ENCODE measurements at places on chromosomes 6 and 20.
A peak's percentile ranks its signal among the peaks of the same experiment; 100 is the strongest.

- no peak for DNase-seq
These were observed 59.2 kb downstream of the BMP7 start for GRCh38 chr20:57207251-57207650.

GRCh38 chr6:150267686-150268561 lies 100.9 kb upstream of the IYD start:
- peak; percentile 76 for DNase-seq

GRCh38 chr20:23826541-23827021 lies at the start of gene CST2:
CST2 (minus strand) TSS chr20:23826729; CDS start chr20:23826660, 69 bp downstream.
- DNase-seq, result peak; percentile 10

- DNase-seq, result no peak
These were observed 111.9 kb downstream of the TBC1D7 start for GRCh38 chr6:13216236-13217014.

- no peak for DNase-seq
These were observed 187.7 kb upstream of the PRSS16 start for GRCh38 chr6:27059621-27060425.

GRCh38 chr6:113556775-113557174 lies 300.4 kb upstream of the MARCKS start:
- no peak for DNase-seq

DNA sequence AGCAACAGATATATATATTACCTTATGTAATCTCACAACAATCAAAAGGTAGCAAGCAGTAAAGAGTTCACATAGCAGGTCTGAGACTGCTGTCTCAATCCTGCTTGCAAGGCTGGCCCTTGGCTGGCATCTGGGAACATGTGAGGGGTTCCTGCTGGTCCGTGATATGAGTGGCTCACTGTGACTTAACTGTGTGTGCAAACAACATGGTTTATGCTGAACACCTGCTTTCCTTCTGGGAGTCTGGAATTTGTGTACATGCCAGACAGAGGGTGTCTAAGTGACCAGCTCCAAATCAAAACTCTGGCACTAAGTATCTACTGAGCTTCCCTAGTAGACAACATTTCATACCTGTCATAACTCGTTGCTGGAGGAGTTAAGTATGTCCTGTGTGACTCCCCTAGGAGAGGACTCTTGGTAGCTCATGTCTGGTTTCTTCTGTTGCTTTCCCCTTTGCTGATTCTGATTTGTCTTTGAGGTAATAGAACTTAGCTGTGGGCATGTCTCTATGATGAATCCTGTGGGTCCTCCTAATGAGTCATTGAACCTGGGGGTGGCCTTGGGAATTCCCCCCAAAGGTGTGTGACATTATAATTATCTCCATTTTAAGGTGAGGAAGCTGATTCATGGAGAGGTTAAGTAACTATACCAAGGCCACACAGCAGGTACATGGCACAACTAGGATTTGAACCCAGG lies 131.6 kb upstream of the NEDD9 start:
- no peak for DNase-seq

DNA sequence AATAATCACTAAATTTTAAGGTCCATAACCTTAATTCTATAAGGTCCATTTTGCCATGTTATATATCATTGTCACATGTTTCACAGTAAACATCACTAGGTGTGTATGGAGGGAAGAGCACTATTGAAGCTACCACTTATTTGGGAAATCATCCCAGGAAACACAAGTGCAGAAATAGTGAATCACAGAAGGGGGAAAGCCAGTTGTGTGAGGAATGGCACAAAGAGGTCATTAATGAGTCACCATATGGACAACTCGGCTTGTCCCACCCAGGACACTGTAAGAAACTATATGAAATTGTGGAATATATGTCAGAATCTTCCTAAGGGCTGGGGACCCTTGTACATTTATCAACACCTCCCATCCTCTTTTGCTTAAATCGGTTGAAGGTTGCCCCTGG lies 13.7 kb downstream of the BTN3A1 start:
- peak; percentile 6 for DNase-seq

DNA sequence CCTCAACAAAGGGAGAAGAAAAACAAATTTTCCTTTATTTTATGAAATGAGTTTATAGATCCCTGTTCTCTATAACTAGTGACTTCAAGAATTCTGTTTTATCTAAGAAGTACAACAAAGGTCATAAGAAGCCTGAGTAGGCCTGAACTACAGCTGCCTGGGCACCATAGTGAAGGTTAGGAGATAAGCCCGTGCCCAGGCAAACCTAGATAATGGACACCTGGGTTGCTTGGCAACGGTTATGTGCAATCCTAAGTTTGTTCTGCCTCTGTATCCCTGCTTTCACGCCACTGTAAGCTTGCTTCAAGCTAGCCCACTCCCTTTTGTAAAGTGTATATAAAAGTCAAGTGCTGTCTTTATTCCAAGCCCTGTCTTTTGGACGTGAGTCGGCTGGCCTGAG lies 23.2 kb downstream of the SCGN start:
- no peak for DNase-seq

DNA sequence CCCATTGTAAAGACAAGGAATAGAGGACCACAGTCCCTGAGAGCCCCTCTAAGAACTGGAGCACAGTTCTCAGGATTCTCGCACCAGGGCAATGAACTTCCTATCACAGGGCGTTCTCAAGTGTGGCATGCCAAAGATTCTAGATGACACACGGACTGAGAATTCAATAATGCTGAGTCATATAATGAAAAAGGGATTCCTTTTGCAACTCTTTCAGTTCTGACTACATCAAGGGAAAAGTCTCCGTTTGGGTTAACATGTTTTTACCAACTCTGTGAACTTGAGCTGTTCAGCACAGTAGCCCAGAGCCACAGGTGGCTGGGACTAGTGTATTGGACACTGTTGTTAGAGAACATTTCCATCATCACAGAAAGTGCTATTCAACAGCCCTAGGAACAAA lies 3.4 kb downstream of the MED20 start:
- peak; percentile 91 for DNase-seq

- DNase-seq, result no peak
These were observed 87.0 kb upstream of the IYD start for GRCh38 chr6:150281767-150282166.

DNA sequence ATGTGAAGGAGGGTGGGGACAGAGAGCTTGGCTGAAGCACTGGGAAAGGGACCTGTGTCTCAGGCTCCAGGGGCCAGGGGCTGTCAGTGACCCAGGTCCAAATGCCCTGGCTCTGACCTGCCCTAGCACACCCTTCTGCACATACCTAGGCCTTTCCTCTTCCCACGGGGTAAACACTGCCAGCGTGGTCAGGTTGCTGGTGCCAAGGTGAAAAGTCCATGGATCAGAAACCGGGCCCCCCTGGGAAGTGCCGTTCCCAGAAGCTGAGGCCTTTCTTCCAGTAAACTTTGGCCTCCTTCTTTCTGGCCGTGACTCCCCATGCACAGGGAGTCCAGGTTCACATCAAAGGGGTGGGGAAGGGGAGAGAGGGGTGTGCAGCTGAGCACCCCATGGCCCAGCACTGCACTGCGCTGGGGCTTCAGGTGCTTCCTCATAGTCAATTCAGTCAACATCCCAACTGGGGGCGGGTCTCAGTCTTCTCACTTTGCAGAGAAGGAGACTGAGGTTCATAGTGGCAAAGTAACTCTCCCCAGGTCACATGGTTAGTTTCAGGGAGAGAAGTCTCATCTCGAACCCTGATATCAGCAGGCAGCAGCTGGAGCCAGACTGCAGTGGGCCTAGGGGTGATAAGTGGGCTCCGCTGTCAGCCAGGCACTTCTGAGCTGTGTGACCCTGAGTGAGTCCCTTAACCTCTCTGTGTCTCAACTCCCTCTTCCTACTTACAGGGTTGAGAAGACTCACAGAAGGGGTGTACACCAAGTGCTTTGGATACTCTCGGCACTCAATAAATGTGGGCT lies 17.0 kb downstream of the PCK1 start:
- DNase-seq, result no peak

- peak; percentile 63 for DNase-seq
These were observed 18.0 kb upstream of the DEFB129 start for GRCh38 chr20:208942-209566.

DNA sequence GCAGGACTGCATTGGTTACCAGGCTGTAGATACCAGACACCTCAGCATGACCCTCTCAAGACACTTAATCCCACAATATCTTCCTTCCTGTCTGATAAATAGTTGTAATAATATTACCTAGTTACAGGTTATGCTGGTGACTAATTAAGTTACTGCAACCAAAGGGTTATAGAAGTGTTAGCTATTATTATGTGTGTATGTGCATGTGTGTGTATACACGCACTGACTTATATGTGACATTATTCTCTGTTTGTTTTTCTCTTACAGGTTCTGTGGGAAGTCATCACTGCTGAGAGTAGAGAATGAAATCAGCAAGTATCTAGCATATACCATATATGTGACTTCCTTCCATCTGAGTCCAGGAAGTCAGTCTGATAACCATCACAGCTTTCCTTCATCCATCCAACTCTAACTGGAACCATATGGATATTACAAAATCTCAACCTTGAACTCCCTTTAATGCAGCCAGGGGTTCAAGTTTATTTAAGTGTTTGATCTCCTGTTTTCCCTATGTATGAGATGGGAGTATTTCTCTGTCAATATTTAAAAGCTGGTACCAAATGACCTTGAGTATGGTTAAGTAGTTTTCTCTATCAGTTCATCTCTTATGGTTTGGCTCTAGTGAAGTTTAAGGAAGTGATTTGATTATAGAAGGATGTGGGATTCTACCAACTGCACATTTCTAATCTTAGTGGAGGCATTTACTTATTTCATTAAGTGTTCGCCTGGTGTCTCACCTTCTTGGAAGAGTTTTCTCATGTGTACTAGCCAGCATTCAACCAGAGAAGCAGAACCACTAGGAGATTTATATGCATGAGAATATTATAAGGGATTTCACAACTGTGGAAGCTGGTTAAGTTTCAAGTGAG lies 313.2 kb downstream of the HIVEP2 start:
- DNase-seq, result no peak

DNA sequence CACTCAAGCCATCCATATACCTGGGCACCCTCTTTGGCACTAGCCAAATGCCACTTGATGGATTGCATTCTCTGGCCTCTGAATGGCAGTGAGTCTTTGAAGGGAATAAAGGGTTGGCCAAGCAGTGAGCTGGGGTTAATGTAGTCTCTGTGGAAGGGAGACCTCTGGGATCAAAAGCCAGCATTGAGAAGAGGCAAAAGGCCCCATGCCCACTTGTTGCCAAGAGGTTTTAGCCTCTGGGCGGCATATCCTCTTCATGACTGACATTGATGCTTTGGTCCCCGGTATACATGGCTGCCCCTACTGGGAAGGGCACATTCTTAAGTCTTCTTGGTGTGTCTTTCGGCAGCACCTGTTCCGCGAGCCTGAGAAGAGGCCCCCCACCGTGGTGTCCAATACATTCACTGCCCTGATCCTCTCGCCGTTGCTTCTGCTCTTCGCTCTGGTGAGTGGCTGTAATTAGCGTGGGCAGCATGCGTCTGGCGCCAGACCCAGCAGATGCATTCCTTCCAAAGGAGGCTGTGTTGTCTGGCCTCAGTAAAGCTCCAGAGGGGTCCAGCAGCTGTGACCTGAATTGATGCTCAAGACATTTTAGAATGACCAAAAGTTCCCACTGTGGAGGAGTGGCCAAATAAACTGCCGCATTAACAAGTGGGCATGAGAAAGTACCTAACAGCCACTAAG lies 29.5 kb downstream of the GHRH start:
- no peak for DNase-seq

- peak; percentile 24 for DNase-seq
These were observed 136.8 kb upstream of the RNF24 start for GRCh38 chr20:4151991-4152695.

GRCh38 chr20:31869942-31870725 lies at the start of the genes DUSP15 and TTLL9:
DUSP15 (minus strand) TSS chr20:31870527; CDS start chr20:31870337, 190 bp downstream.
TTLL9 (plus strand) TSS chr20:31870634; CDS start chr20:31871127, 493 bp downstream.
- DNase-seq, result peak; percentile 31

GRCh38 chr6:31884528-31885035 lies 5.8 kb upstream of the SLC44A4 start:
- no peak for DNase-seq

Data from AG08395 (cell line).